HFFc6 (cell line): ENCODE measurements at places on chromosomes 6 and 20.

GRCh38 chr6:30329331-30329730, 2.6 kb downstream of the TRIM39 start:
- no peak for DNase-seq
- H3K36me3 ChIP-seq = peaks cover 21% of the 10 kb centered on the region
- H3K4me3 ChIP-seq = no peak overlapping the region
- H3K27me3 ChIP-seq = no peaks in the 10 kb centered on the region; the same call in 1 of the 2 replicates
- H3K27ac ChIP-seq = no peak overlapping the region

DNA sequence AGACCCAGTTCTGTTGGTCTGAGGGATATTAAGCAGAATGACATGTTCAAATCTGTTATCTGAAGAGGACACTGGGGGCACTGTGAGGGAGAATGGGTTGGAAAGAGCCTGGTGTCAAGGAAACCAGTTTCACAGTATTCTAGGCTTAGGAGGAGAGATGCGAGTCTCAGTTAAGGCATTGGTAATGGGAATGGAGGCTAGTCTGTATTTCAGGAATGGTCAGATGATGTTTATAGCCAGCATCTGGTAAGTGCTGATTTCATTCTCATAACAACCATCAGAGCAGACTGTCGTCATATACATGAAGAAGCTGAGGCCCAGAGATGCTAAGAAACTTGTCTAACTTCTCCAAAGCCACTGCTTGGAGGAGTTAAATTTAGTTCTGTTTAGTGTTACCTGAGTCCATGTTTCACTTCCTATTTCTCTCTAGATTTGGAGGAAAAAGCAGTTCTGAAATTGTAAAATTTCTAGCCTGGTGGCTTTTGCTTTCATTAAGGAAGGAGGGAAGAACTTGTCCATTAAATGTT, 242.0 kb downstream of the ARID1B start:
- no peaks in the 10 kb centered on the region for H3K36me3 ChIP-seq
- peak overlapping the region; percentile 100 for H3K27ac ChIP-seq
- peaks cover 47% of the 10 kb centered on the region for H3K4me1 ChIP-seq
- no peaks in the 10 kb centered on the region for H3K27me3 ChIP-seq
- DNase-seq = peak; percentile 23
- peak overlapping the region; percentile 98 for H3K4me3 ChIP-seq

DNA sequence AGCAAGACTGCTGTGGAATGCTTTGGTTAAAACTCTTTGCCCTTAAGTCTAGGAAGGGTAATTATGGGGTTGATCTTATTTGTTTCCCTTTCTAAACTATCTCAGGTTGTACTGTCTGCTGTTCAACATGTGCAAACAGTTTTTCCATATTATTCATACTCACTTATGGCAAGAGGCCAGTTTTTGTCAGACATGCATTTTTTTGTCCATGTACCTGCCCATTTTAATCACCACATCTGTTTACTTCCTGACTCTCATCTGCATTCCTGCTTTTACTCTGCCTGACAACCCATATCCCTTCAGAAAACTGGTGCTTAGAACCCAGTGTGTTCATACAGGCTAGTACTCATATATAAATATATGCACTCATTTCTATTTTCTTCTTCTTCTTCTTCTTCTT, 80.3 kb downstream of the LPA start:
- no peak overlapping the region for H3K4me3 ChIP-seq
- DNase-seq = no peak
- H3K27me3 ChIP-seq = no peaks in the 10 kb centered on the region
- no peaks in the 10 kb centered on the region for H3K36me3 ChIP-seq
- no peaks in the 10 kb centered on the region for H3K4me1 ChIP-seq

GRCh38 chr6:159036673-159037072, 8.1 kb downstream of the TAGAP start:
- H3K36me3 ChIP-seq = no peaks in the 10 kb centered on the region
- peaks cover 12% of the 10 kb centered on the region for H3K4me1 ChIP-seq
- H3K4me3 ChIP-seq = no peak overlapping the region
- H3K27me3 ChIP-seq = peaks cover 43% of the 10 kb centered on the region
- H3K27ac ChIP-seq = no peak overlapping the region

DNA sequence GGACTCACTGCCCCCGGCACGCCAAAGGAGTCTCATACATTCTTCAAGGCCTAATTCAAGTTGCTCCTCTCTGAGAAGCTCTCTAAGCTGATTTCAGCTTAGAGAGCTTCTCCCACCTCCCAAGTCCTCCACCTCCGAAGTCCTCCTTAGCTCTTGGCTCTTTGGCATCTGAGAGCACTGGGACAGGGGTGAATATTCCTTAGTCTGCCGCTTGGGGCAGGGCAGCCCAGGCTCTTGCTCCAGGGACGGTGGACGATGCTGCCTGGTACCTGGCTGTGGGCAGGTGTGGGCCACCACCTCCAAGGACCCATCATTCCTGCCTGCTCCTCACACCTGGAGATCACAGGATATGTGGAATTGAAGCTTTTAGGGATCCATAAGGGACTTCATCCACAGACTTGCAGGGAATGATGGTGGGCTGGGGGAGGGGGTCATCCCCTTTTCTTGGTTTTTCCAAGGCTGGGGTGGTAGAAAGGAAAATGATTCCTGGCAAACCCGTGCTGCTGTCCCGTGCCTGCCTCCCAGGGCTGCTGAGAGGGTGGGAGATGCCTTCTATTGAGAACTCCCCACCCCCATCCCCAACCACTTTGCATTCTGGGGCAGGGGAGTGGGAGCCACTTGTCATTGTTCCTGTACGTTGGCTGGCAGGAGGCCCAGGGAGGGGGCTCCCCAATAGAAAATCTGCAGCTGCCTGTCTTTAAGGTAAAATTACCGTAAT, 57.4 kb downstream of the ARHGAP40 start:
- DNase-seq = no peak
- H3K36me3 ChIP-seq = no peaks in the 10 kb centered on the region
- H3K27ac ChIP-seq = no peak overlapping the region

GRCh38 chr20:15446373-15446772, 1109.0 kb upstream of the FLRT3 start:
- no peaks in the 10 kb centered on the region for H3K27me3 ChIP-seq
- DNase-seq = no peak
- no peak overlapping the region for H3K27ac ChIP-seq
- no peaks in the 10 kb centered on the region for H3K4me1 ChIP-seq
- H3K4me3 ChIP-seq = no peak overlapping the region

GRCh38 chr6:13715444-13715883, 3.8 kb upstream of the RANBP9 start:
- peaks cover 8% of the 10 kb centered on the region; the same call in 1 of the 2 replicates for H3K36me3 ChIP-seq
- no peaks in the 10 kb centered on the region; the same call in 1 of the 2 replicates for H3K27me3 ChIP-seq
- H3K4me3 ChIP-seq = no peak overlapping the region
- no peak overlapping the region for H3K27ac ChIP-seq

DNA sequence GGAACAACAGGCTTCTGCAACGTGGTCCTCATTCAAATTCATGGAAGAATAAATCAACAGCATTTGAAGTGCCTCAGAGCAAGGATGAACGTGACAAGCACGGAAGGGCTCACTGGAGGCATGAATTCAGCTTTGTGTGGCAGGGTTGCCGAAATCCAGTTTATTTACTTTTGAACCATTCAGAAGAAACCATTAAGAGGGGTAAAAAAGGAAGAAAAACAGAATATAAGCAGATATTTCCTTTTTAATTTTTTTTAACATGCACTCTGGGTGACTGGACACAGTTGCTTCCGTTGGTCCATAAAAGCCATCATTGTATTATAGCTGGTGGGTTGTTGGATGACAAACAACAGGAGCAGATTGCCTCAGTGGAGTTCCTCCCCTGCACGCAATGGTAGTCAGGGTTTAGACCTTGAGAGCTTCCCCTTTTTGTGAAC, 17.3 kb upstream of the SNRPB2 start:
- DNase-seq = no peak
- no peak overlapping the region for H3K4me3 ChIP-seq
- no peaks in the 10 kb centered on the region for H3K36me3 ChIP-seq
- peaks cover 2% of the 10 kb centered on the region; the same call in 1 of the 2 replicates for H3K27me3 ChIP-seq
- no peak overlapping the region for H3K27ac ChIP-seq
- no peaks in the 10 kb centered on the region for H3K4me1 ChIP-seq

DNA sequence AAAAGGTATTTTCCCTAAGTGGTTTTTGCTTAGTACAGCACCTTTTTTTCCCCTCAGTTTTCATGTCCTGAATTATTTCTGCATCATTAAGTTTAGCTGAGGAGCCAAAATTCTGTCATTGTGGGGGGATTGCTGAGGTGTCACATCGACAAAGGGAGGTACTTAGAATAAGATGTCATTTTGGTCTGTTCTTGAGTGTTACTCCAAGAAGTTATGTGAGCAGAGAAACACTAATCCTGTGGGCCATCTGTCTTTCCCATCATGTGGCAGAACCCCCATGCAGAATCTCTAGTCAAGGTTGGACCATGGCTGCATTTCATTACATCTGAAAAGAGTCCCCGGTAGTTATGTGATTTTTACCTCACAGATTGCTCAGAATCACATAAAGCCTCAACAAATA, 167.8 kb upstream of the CENPW start:
- H3K4me3 ChIP-seq = no peak overlapping the region
- H3K4me1 ChIP-seq = peaks cover 8% of the 10 kb centered on the region; the same call in 1 of the 2 replicates
- H3K36me3 ChIP-seq = no peaks in the 10 kb centered on the region
- peaks cover 2% of the 10 kb centered on the region for H3K27me3 ChIP-seq
- no peak overlapping the region for H3K27ac ChIP-seq

- H3K4me1 ChIP-seq = no peaks in the 10 kb centered on the region
- no peak overlapping the region for H3K4me3 ChIP-seq
- no peak for DNase-seq
Measured at GRCh38 chr6:36501686-36502085, 45.6 kb downstream of the STK38 start.

DNA sequence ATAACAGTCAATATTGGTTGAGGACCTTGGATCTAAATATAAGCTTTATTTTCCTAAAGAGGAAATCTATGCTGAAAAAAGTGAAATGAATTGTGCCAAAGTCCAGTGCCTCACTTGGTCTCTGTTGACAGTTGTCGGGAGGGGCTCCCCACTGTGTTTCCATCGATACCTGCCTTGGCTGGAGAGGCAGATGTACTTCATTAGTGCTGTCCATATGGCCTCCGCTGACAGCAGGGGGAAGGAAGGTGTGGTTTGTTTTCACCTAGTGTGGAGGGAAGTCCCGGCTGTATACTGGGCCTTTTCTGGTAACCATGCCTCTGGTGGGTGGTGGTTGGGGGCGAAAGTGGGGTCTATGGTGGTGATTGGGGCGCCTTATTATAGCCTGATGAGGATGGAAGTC, 42.7 kb downstream of the CD2AP start:
- no peak for DNase-seq
- no peaks in the 10 kb centered on the region for H3K27me3 ChIP-seq
- peaks cover 11% of the 10 kb centered on the region for H3K4me1 ChIP-seq
- no peak overlapping the region for H3K27ac ChIP-seq
- H3K4me3 ChIP-seq = no peak overlapping the region
